ENCODE measurements at places on chromosomes 11 and 22.

GRCh38 chr11:70341881-70342429 lies 56.4 kb upstream of the CTTN start:
- no peak for DNase-seq

DNA sequence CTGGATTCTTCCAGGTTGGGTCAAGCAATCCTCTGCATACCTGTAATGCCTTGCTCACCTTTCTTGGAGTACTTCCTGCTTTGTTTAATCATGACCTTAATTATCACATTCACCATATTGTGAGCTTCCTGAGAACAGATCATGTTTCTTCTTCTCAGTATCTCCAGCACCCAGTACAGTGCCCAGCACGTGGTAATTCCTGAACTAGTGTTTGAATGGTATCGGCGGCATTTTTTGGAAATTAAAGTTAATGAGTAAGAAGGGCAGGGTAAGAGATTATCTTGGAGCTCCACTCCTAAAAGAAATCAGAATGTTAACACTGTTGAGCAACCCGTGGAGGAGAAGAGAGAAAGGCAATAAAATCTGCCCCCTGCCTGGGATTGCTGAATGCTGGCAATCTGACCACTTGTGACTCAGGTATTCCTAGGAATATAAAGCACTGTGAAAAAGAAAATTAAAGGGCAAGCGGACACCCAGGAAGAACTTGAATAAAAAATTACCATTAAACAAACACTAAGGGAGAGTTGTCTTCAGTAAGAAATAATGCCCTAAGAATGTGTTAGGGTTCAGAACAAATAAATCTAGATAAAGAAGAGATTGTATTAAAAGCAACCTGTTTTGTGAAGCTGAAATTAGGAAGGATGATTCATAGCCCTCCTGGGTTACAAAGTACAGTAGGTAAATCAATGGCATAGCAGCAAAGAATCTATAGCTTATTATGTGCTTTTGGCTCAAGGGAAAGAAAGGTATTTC lies 92.9 kb downstream of the PDHX start:
- no peak for DNase-seq

GRCh38 chr11:67099831-67100324 lies 19.2 kb upstream of the KDM2A start:
- DNase-seq, result no peak

DNA sequence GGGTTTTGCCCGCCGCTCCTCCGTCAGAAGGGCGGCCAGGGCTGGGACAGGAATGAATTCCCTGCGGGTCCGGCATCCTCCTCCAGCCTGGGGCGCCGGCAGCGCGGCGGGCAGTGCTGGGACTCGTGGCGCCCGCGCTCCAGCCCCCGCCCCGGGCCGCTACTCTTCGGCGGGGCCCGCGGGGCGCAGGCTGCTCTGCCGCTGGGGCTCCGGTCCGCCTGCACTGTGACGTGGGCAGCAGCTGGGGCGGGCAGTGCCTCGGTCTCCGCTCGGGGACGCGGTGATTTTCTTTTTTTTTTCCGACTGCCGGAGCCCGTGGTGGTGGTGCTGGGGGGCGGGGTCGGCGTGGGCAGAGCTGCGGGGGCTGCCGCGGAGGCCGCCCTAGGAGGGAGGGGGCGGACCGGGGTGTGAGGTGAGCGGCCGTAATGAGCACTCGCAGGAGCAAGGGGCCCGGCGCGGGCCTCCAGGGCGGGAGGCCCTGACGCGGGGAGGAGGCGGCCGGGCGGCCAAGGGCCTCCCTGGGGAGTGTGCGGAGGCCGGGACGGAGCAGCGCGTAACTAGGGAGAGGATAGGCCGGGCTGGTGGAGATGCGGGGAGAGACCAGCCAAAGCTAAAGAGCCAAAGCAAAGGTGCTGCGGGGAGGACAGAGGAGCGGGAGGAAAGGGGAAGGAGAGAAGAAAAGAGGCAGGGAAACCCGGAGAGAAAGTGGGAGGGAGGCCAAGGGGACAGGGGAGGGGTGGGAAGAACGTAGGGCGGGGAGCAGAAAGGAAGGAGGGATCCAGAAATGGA lies 73.3 kb upstream of the ZBED5 start:
- DNase-seq, result peak; percentile 53

DNA sequence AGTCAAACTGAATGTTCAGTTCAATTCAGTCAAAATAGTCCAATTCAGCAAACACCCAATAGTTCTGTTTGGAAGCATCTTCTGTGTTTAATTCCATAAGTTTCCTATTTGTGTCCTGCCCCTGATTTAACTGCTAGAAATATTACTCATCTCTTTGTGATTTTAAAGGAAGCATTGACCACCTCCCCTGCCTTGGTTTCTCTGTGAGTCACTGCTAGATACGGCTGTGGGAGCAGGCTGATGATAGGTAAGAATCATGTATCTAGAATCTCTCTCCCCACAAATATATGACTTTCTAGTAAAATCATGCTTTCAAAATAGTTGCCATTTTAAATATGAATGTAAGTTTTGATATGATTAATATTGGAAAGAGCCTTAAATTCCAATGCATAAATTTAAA lies 888.5 kb downstream of the NTM start:
- DNase-seq, result no peak

DNA sequence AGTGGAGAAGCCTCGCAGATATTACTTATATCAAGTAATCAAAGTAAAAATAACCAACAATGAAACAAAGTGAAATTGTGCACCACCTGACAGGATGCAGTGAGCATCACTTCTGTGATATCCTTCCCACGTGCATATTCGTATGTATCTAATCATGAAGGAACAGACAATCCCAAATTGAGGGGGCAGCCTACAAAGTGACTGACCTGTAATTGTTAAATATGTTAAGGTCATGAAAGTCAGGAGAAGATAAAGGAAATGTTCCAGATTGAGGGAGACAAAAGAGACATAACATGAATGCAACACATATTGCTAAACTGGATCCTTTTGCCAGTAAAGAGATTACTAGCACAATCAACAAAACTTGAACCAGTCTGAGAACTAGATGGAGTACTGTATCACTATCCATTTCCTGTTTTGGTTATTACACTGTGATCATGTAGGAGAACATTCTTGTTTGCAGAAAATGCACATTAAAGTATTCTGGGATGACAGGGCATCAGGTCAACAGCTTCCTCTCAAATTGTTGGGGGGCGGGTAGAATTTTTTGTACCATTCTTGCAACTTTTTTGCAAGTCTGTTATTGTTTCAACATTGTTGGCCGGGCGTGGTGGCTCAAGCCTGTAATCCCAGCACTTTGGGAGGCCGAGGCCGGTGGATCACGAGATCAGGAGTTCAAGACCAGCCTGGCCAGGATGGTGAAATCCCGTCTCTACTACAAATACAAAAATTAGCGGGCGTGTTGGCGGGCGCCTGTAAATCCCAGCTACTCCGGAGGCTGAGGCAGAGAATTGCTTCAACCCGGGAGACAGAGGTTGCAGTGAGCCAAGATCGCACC lies 2.0 kb downstream of the SBF2 start:
- DNase-seq, result no peak

DNA sequence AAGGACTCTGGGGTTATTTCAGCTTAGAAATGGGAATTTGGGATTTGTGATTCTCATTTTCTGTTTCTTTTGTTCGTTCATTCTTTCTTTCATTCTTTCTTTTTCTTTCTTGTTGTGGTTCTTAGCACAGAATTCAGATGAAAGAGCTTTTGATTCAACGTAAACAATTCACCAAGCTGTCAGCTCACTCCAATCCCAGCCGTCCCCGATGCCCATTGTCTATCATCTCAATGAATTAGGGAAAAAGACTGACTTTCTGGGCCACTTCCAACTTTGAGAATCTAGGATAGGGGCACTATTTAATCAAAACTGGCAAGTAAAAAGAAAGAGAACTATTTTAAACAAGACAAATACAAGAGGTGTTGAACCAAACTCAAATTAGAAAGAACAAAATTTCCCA lies 25.1 kb upstream of the TMA7B start:
- DNase-seq, result peak; percentile 25

DNA sequence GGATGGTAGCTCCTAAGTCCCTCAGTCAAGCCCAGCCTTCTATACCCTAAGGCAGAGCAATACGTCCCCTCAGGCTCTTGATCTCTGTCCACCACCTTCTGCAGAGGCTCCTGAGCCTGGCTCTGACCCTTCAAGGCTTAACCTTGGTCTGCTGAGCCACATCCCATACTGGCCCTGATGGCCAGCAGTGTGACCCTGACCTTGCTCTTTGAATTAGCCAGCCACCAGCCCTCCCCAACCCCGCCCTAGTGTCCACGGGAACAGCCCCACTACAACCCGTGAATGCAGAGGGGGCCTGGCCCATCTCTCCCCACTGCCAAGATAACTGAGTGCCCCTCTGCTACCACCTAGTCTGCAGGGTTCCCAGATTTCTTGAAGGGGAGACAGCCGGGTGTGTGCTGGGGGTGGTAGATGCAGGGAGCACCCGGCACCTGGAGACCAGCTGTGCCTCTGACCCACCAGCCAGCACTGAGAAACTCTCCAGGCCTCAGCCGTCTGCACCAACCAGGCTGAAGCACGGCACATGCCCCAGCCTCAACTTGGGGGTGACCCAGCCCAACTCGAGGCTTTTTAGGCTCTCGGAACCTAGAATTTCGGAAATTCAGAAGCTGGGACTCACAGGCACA lies 6.2 kb downstream of the ARAP1 start:
- DNase-seq, result no peak

GRCh38 chr11:12122083-12122482 lies 11.7 kb downstream of the MICAL2 start:
- no peak for DNase-seq

DNA sequence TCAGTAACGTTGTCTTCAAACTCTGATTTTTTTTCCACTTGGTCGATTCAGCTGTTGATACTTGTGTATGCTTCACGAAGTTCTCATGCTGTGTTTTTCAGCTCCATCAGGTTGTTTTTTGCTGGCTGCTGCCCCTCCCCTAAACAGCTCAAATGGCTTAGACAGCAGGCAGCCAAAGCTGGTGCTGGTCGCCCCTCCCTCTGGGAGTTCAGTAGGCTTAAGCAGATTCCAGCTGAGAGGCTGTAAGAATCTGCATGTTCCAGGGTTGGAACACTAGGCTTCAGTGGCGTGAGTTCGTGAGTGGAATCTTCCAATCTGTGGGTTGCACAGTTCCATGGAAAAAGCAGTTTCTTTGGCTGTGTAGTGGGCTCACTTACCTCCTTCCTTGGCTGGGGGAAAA lies 10.3 kb upstream of the FIBIN start:
- no peak for DNase-seq

DNA sequence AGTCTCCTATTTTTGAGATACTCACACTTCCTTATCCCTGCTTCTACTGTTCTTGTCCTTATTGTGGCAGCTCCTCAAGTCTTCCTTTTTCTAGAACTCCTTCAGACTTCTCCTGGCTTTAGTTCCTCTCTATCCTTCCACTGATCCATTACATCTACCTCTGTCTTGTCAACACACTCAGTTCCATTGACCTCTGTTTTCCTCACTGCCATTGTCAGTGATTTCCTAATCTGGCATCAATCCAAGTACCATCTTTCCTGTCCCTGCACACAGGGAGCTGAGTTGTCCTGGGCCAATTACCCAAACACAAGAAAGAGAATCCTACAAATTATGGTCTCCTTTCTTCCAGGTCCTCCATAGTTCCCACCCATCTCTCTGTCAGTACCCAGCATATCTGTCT lies 27.9 kb upstream of the RIC3 start:
- no peak for DNase-seq

GRCh38 chr11:46181843-46182424 lies 60.7 kb upstream of the PHF21A start:
- no peak for DNase-seq

DNA sequence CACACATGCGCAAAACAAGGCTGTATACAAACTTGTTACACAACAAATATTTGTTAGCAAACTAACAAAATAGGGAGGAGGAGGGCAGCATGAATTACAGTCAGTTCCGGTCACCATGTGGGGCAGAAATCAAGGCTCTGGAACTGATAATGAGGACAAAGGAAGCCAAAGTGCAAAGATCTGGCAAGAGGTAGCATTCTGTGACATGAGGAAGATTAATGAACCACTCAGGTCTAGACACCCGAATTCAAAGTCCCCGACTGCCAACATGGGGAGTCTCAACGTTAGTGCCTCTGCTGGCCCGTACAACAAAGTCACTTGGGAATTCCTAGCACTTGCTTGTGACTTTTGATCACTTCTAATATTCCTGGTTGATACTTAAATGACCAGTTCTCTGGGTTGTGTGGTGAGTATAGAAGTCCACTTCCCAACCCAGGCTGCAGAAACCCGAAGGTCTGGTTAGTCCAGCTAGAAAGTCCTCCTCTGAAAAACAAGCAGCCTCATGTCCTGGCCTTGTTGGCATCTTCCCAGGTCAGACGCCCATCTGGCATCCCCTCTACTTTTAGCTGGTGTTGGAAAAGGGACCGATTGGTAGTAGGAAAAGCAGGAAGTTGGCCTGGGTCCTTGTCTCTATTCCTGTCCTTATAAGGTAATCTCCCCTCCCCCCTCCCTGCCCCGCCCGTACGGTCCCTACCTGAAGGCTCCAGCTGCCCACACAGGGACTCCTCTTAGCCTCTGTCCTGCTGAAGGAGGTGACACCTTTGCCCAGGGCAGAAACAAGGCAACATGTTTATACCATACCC lies 1.6 kb downstream of the SUN2 start:
- peak; percentile 78 for DNase-seq

GRCh38 chr22:50274311-50274710 lies 4.1 kb upstream of the MAPK11 start:
- DNase-seq, result peak; percentile 38

DNA sequence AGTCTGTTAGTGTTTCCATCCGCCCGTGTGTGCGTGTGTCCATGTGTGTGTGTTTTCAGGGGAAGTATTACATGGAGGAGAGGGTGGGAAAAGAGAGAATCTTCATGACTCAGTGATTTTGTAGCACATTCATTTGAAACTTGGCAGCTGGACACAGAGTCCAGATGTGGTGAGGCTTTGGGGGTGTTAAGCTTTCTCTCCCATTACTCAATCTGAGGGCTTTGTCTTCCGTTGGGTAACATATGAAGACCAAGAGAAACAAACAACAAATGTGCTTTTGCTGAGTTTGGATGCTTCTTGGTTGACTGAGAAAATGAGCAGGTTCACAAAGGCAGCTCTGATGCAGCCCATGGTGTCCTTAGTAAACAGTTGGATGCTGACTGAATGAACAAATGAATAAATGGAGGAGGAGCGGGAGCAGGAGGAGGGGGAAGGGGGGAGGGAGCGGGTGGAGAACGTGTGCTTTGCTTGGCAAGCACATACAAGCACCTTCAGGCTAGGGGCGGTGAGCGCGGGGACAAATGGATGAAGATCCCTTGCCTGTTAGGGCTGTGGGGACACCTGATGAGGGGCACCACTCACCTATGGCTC lies 104.3 kb downstream of the ST3GAL4 start:
- peak; percentile 58 for DNase-seq

- DNase-seq, result no peak
Observed at GRCh38 chr11:1936781-1937615, 10.1 kb upstream of the MRPL23 start.

DNA sequence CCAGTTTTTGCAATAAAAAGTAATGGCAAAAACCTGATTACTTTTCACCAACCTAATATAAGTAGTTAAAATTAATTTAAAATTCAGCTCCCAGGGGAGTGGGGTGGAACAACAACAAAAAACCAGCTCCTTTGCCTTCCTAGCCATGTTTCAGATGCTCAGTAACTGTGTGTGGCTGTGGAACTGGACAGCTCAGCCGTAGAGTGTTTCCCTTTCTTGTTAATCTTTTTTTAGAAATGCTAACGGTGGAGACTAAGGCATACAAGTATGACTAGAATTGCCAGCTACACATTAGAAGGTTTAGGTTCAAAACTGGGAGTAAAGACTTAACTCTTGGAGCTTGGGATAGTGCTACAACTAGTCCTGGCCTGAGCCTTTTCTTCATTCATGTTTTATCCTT lies 45.0 kb downstream of the PPP6R3 start:
- no peak for DNase-seq

GRCh38 chr11:14417186-14417585 lies 58.2 kb upstream of the RRAS2 start:
- DNase-seq, result no peak

GRCh38 chr22:48088926-48089536 lies 1326.6 kb downstream of the TBC1D22A start:
- DNase-seq, result no peak
